Foreskin melanocyte (primary cell): ENCODE measurements at places on chromosomes 5 and 9.
A peak's percentile ranks its signal among the peaks of the same experiment; 100 is the strongest.

- no peak for DNase-seq
These were observed 59.4 kb downstream of the SIL1 start for GRCh38 chr5:139138809-139139208.

DNA sequence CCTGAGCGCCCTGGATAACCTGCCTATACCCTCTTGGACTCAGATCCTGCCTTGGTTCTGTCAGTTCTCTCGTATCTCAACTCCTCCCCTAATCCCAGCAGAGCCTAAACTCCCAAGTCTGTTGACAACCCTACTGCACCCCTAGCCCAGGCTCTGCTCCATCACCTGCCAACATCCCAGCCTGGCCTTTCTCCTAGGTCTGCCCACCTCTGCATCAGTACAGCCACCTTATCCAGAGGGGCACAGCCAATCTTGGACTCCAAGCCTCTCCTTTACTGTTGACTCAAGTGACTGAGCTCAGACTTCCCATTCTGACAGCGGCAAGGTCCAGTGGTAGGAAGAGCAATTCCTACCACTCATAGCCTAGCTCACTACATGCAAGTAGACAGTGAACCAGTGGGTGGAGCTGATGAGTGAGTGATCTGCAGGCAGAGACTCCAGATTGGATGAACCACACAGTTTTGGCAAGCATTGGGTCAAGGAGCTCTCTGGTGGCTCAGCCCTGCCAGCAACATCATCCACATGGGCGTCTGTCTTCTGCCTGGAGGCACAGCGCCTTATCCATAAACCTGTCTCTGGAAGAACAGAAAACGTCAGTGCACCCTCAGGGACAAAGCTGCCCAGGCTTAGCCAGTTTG, 26.5 kb downstream of the TRMO start:
- DNase-seq: no peak

- DNase-seq: no peak
These were observed 96.3 kb downstream of the CFAP95 start for GRCh38 chr9:69916950-69917349.

GRCh38 chr5:963673-964531, 44.7 kb upstream of the NKD2 start:
- no peak for DNase-seq

GRCh38 chr5:57494104-57495098, 11.8 kb upstream of the ACTBL2 start:
- peak; percentile 95 for DNase-seq

DNA sequence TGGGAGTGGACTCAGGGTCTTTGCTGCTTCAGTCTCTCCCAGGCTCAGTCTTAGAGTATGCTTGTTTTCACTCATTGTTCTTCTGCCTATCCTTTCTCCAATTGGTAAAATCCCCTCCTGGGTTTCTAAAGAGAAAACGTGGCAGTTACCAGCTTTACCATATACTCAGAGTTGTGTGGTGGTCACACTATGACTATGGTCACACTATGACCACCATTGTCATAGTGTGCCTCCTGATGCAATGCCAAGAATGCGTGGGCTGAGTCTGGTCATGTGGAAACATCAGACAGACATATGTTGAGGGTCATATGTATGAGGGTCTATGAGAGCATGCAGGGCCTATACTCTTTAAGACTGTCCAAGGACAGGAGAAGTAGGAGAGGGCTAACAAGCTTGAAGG, 326.5 kb upstream of the PRR16 start:
- no peak for DNase-seq

DNA sequence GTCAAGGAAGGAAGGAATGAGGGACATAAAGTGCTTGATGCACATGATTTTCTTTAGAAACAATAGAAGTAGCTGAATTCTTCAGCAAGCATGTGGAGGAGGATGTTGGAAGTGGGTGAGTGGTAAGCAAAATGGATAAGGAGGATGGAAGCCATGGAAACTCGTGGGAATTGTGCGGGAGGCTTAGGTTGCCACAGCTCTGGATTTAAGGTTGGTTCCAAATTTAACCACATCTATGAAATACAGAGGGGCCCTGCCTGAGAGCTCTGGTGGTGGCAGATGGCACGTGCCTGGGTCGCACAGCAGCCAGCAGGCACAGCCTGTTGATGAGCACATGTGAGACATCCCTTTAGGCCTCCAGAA, 284.7 kb downstream of the SMARCA2 start:
- DNase-seq: no peak

GRCh38 chr5:66597183-66597757, 1.1 kb downstream of the MAST4 start:
- DNase-seq: no peak

DNA sequence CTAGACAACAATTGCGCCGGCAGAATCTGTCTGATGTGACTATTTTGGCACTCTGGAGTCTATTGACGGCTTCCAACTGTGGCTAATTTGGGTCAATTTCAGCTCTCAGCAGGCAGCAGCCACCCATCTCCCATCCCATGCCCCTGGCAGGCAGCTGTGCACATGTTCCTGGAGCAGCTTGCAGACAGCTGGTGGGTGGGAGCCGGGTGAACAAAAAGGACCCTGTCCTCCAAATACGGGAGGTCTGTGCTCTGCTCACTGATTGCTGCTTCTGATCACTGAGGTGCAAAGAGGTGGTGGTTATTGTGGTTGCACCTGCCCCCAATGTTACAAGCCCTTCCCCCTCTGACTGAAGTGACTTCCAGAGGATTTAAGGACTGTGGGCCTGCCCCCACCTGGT, 45.0 kb upstream of the N4BP3 start:
- no peak for DNase-seq

DNA sequence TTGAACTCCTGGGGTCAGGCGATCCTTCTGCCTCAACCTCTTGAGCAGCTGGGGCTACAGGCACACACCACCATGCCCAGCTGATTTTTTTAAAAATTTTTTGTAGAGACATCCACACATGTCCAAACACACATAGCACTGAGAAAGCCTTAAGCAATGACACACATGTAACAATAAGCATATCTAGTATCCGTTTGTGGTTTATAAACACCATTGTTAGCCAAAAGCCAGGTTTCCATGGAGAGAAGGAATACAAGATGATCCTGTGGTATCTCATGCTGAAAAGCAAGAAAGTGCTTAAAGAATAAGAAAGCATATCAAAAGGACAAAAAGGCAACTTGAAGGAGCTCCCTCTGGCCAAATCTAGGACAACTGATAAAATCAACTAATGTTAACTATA, 29.7 kb upstream of the SLC1A3 start:
- DNase-seq: no peak

DNA sequence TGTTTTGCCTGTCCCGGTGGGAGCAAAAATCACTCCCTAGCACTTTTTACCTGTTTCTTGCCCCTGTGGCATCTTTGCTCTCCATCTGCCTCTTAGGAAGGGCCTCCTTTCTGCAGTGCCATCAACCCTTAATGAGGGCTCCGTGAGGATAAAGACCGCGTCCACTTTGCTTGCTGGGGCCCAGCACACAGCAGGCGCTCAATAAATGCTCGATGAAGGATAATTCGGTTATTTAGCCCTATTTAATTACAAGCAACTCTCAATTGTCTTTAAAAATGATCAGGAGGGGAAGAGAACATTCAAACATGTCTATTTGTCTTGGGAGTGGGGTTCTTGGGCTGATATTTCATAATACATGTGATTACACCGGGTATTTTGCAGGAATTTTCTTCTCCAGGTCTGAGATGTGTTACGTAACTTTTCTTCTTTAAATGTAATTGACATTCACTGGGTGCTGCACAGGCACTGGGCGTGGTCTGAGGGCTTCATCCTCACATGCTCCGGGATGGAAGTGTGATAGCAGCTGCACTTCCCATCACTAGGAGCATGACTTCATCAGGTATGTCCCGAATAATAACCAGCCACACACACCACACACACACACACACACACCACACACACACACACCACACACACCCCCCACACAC, 19.8 kb upstream of the NTNG2 start:
- no peak for DNase-seq

DNA sequence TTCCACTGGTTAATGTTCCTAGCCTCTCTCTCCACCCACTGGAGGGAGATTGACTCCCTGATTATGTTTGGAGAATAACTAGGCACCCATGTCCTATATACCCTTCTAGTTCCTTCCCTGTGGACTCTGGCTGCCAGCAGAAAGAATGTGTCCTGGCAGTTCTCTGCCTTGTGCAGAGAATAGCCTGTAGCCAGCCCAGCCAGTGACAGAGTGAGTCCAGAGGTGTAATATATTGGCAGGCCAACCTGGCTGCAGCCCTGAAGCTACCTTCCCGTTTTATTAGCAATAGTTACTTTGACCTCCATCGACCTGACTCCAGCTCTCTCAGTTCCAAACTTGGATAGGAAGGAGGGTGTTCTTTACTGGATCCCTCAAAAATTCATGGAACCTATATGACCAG, 8.1 kb downstream of the SETD9 start:
- DNase-seq: no peak

DNA sequence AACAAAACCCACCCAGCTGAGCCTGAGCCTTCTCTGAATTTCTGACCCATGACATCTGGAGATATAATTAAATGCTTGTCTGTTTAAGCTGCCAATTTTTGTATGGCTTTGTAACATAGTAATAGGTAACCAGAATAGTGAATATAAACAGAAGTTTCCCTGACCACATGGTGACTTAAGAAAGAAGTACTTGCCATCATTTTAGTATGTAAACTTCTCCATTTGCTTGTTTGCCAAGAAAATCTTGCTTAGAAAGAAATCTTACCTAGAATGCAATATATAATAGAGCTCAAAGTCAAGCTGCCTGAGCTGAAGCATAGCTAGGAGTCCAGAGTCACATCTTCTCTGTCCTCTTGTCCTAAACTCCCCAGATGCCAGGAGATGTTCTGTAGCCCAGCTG, 117.0 kb downstream of the PCSK1 start:
- DNase-seq: no peak

DNA sequence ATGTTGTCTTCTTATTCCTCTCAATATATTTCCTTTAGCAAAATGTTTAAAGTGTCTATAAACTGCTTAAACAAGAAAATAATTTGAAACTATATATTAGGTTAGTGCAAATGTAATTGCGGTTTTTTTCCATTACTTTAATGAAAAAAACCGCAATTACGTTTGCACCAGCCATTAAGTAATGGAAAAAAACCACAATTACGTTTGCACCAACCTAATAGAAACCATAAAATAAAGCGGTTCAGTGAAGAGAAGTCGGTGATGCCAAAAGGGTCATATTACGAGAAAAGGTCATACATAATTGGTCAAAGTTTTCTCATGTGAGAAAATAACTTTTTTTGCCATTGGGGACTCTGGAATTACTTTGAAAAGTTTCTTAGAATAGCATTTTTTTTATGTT, 385.6 kb upstream of the ST8SIA4 start:
- DNase-seq: no peak

DNA sequence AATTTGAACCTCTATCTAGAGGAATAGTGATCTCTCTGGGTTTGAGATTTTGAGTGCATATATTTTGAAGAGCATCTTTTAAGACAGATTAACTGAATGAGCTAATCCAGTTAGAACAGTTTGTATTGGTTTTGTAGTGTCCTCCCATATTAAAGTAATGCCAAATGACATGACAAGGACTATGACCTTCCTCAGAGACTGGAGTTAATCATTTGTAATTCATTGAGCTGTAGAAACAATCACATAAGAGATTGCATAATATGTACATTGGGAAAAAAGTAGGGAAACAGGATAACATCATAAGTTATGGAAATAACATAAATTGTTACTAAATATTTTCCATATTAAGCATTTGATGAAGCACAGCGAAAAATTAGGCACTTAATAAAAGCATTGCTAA, 45.8 kb upstream of the PRDM9 start:
- DNase-seq: no peak

GRCh38 chr5:39337252-39337915, 26.9 kb downstream of the C9 start:
- no peak for DNase-seq

GRCh38 chr5:150000990-150001659, 586 bp downstream of the HMGXB3 start:
- peak; percentile 36 for DNase-seq

GRCh38 chr5:124880903-124881697, 134.7 kb upstream of the ZNF608 start:
- DNase-seq: no peak

GRCh38 chr5:171633776-171634470, 151.7 kb upstream of the SMIM23 start:
- no peak for DNase-seq

DNA sequence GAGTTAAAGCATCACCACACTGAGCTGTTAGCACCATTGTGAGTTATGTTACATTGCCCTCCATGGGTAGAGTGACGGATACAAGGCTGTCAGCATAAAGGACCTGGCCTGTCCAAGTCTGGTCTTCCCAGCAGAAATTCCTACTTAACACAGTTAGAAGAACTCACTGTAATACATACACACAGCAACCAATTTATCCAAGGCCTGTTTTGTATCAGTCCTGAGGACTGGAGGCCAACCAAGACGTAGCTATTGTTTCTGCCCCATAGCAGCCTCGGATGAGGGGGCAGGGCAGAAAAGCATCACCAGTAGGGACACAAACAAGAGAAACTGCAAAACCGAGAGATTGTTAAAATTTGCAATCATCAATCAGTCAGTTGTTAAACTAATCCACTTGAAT, 66.0 kb upstream of the CKMT2 start:
- DNase-seq: no peak

DNA sequence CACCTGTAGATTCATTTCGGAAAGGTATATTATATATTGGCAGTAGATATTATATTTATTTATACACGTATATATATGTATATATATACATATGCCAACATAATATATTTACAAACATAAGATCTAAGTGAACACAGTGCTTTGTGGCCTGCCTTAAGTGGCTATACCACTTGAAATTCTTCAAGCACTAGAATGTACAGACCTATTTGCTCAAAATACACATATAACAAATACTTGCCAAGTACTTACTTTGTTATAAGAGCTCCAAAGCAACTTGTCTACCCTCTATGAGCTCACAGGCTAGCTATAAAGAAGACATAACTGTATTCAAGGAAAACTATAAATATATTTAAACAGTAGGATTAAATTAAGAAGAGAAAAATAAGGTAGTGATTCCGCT, 33.6 kb upstream of the SLC36A1 start:
- no peak for DNase-seq

GRCh38 chr9:34630402-34631154, 1.7 kb upstream of the ARID3C start:
- no peak for DNase-seq

GRCh38 chr9:73007966-73008672, 55.3 kb upstream of the ALDH1A1 start:
- no peak for DNase-seq

DNA sequence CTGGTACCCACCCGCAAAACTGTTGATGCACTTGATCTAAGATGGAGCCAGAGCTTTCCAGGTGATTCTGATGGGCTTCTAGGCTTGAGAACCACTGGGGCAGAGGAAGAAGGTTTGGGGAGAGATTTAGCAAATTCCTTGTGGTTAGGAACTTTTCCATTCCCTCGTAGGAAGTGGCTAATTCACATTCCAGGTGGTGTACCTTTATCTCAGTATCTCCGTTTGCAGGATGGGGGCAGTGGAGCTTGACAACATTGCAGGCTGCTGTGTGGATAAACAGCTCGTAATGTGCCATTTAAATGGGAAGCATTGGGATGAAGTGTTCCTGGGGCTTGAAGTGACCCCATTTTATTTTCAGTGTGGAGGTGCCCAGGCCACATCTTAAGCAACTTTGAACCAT, 172.9 kb upstream of the IL12B start:
- DNase-seq: no peak
